Astrocyte of the spinal cord (primary cell): ENCODE measurements at places on chromosomes 2 and 18.

DNA sequence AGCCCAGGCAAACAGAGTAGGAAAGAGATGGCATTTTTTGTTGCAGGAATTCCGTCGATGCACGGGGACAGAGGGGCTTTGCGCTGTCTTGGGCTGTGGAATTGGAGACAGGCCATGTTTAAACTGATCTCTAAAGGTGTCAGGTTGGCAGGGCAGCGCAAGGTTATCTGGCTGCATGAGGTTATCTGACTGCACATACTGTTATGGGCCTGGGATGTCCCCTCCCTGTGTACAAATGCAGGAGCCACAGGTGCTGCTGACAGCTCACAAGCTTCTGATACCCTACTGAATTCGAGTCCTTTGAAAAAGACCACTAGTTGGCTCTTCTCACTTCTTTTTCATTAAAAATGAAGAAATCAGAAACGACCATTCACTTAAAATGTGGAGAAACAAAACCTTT is 255.4 kb downstream of the PLCL1 start:
- no peak for DNase-seq

GRCh38 chr2:223956300-223956699 is 963 bp upstream of the MRPL44 start:
- no peak for DNase-seq

DNA sequence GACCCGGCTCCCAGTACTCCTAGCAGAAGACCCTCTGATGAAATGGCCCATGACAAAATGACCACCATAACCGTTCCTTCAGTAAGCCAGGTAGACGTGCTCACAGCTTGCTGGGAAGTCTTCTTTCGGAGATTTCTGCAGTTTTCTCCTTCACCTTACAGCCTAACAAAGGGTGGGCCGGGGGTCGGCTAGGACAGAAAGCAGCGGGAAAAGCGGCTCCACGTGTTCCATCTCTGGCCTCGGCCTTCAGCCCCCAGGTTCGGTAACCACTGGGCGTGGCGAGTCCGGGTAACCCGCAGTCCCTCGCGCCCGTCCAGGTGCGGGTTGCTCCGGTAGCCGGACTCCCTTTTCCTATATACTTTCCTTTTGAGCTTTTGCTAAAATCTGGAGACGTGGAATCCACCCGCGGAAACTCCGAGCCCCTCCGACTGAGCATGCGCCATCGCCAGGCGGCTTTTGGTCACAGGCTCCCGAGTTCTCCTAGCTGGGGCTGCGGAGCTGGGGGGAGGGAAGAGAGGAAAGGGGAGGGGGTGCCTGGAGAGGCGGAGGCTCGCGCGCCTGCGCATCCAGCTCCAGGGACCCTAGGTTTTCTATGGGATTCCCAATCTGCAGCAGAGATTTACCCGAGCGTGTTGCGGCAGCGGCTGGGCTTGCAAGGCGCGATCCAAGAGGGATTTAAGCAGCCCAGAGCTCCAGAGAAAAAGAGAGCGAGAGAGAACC is at the start of gene VSNL1:
VSNL1 (plus strand) TSS at position 604 of the 720 bp plus-strand sequence. CDS start 51,379 bp downstream, outside the sequence.
- peak; percentile 94 for DNase-seq

- DNase-seq, result peak; percentile 73
Observed at GRCh38 chr2:51387235-51387634, 355.3 kb upstream of the NRXN1 start.

DNA sequence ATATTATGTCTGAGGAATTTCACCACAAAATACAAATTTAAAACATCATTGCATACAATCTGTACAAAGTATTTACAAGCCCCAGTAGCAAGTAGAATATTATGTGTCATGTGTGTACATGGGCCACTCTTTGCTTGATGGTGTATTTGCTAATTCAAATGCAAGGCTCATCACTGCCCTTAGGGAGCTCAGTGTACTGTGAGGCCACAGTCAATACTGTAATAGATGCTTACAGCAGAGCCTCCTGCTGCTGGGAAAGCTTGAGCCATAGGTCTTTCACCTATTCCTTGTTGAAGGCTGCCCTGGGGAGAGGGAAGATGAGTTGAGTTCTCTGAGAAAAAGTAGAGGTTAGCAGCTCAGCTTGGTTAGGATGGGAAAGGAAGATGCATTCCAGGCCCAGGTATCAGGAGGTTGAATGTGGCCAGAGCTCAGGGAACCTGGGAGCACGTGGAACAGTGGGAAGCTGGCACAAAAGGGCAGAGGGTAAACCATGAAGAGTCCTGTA is 189.6 kb downstream of the LRP1B start:
- no peak for DNase-seq

GRCh38 chr2:136325844-136326331 is 207.9 kb upstream of the CXCR4 start:
- DNase-seq, result no peak

DNA sequence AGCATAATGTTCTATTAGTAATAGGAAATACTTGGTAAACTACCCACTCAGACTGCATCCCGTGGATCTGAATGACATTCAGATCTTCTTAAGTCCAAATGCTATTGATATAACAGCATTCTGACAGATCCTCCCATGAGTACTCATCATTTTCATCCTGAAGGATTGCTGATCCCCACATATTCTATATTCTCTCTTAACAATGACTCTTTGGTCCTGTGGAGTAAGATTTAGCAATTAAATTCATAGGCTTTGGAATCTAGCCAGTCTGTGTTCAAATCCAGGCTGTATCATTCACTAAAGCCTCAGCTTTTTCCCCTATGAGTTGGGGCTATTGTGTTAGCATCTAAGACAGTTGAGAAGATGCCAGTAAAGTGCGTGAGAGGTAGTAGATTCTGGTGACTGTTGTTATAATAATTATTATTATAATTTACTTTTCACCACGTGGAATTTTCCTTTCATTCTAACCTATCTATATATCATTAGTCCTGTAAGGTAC is 591.3 kb upstream of the SYT4 start:
- no peak for DNase-seq

- DNase-seq, result no peak
Observed at GRCh38 chr2:104701411-104701911, 152.5 kb upstream of the POU3F3 start.

DNA sequence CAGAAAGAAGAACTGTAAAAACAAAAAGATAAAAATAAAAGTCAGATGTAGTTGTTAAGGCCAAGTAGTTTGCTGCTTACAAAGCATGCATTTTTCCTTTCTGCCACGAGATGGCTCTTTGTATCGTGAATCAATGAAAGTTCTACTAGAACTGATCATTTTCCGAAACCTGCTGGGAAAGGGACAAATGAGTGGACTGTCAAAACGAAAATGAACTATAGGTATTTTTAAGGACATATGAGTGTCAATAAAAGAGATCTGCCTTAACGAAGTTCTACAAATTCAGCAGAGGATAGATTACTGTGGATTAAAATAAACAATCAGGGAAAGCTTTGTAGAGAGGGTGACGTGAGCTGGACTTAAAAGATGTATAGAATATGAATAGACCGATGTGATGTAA is 15.0 kb upstream of the ELOA2 start:
- peak; percentile 56 for DNase-seq

- peak; percentile 43 for DNase-seq
Observed at GRCh38 chr18:31424383-31424988, 23.1 kb upstream of the DSG3 start.

GRCh38 chr2:241855888-241856422 is 2.7 kb downstream of the PDCD1 start:
- DNase-seq, result no peak

- no peak for DNase-seq
Observed at GRCh38 chr2:20207051-20207450, 17.9 kb downstream of the SDC1 start.

DNA sequence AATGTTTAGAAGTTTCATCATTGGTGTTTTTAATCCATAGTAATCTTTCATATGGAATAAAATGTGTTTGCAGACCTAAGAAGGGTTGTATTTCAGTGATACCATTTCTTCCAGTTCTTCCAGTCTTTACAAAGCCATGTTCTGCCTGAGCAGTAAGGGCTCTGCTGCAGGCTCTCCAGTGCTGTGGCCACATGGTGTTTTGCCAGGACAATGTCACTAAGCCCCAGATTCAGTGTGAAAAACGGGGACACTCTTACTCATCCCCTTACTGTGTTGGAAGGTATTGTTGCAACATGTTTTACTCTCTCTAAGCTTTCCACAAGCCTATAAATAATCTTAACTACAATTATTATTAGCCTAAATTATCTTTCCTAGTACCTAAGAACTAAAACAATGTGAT is 481.4 kb upstream of the CDH7 start:
- DNase-seq, result no peak

- no peak for DNase-seq
Observed at GRCh38 chr2:10139536-10139935, 17.0 kb downstream of the RRM2 start.

GRCh38 chr2:59604123-59604522 is 949.3 kb downstream of the BCL11A start:
- DNase-seq, result no peak

GRCh38 chr18:58180738-58181353 is 136.8 kb downstream of the NEDD4L start:
- DNase-seq, result peak; percentile 56

DNA sequence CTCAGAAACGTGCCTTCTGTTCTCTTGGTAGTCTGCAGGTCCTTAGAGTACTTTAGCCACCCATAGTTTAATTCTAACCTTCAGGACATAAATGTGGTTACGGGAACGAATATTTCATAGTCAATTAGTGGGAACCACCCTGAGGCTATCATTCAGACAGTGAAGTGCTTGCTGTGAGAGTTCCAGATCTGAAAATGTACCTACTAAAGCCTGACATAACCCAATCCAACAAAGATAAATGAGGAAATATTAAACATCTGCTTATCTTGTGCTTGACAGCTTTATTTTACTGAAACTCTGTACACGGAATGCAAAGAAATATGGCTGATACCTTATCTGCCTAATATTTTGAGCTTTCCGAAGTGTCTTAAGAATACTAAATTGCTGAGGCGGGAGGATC is 43.0 kb downstream of the RAB27B start:
- DNase-seq, result no peak

DNA sequence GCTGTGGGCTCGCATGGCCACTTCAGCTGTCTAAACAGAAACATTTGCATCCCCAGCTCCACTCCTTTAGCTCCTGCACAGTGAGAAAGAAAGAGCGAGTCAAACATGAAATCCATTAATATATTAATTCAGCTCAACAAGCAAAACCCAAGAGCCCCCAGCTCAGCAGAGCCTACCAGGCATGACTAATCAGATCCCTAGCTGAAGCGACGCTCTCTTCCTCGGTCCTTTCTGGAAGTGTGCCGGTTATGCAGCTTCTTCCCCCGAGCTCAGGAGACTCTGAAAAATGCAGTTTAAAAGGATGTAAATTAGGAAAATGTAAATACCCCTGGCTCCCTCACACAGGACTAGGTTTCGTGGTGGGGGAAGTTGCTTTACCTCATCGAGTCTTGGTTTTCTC is 221.5 kb downstream of the ANKRD30B start:
- DNase-seq, result peak; percentile 18

- peak; percentile 66 for DNase-seq
Observed at GRCh38 chr2:209425471-209426071, 1.7 kb downstream of the MAP2 start.

GRCh38 chr2:137449454-137449853 is 514.8 kb upstream of the HNMT start:
- DNase-seq, result no peak

DNA sequence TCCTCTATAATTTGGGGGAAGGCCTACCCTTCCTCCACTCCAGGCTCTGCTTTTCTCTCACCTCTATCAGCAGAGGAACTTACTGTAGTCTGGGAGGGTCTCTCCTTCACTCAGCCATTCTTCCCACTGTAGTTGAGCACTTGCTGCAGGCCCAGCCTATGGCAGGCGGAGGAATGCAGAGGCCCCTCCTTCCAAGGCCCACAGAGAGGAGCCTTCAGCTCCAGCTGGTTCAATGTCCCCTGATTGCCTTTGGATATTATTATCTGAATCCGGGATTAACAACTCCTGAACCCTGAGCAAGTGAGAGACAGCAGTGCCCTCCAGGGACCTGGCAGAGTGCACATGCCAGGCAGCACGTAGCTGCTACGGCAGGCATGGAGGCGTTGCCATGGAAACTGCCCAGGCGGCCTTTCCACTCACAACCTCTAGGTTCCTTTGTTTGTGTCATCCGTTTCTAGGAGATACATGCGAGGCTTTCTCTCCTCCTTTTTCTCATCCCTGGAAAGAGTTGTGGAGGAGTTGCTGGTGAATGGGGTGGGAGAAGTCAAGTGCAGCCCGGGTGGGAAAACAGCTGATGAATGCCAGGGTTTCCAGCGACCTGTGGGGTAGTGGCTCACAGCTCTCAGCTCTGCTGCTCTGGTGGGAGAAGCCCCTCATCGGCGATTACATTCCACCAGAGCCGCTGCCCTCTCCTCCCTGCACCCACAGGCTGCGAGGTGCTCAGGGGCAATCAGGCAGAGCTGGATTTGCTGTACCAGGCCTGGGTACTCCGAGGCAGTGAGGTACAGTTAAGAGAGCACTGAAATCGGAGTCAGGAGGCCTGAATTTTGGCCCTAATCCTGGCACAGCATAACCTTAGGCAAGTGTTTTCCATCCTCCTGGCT is 55.3 kb upstream of the HK2 start:
- DNase-seq, result no peak

DNA sequence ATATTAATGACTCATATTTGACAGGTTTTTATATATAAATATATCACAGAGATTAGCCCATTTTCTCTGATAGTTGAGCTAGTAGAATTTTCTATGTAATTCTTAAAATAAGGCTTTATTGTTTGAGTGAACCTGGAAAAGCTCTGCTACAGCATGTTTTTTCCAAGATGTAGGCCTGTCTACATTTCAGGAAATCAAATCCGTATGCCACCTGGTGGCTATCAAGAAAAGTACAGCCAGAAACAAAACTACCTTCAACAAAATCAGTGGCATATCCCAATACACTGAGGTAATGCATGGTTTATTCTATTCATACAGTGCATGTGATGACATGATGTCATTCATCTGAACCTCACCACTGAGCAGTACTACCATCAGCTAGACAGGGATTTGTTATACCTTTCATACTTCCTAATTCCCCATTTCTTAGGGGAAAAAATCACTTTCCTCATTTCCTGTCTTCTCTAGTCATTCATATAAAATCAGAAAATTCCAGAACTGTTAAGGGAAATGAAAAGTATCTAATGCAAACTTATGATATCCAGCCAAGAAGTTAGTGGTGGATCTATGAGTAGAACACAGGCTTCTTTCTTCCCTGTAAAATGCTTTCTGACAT is 310.4 kb upstream of the SYT4 start:
- DNase-seq, result peak; percentile 46

- no peak for DNase-seq
Observed at GRCh38 chr2:11420190-11420589, 45.8 kb downstream of the E2F6 start.

- DNase-seq, result no peak
Observed at GRCh38 chr18:79283131-79283810, 112.5 kb upstream of the NFATC1 start.

DNA sequence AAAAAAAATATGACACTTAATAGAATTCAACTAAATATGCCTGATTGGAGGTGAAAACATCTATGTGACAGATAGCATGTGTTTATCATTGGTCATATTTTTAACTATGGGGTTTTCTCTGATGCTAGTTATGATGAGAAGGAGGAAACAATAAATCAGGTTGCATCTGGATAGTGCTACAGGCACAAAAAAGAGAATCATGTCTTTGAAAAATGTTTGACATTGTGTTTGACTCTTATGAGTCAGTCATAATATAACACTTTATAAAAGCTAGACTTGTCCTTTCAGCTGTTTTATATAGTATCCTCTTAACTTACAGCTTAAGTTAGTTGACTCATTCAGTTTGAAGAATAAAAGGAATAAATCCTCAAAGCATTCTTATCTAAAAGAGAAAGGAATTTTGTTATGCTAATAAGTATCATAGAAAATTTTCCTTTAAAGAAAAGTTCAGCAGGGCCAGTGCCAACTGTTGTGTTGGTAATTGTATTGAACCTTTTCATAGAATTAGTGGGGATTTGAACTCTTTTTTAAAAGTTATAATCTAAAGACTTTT is 78.4 kb upstream of the UBXN4 start:
- DNase-seq, result no peak
